Natural killer cell treated with Interleukin-12 subunit alpha and Interleukin-12 subunit beta and Interleukin-15 and Interleukin-18, amount 100 ng/mL, for 72 hours (primary cell): ENCODE measurements at places on chromosomes 7 and 10. TPM values are rescaled to one million over a fixed set of nuclear protein-coding genes. Genes with fewer than 3 reads are reported as not detected.

GRCh38 chr7:135169964-135170273, 588 bp downstream of the CYREN start:
- H3K27ac ChIP-seq = peak overlapping the region; percentile 98
- peaks cover 14% of the 10 kb centered on the region for H3K36me3 ChIP-seq
- no peak for DNase-seq
- peak overlapping the region; percentile 88 for H3K4me3 ChIP-seq
- no peaks in the 10 kb centered on the region for H3K27me3 ChIP-seq
- peaks cover 48% of the 10 kb centered on the region for H3K4me1 ChIP-seq

DNA sequence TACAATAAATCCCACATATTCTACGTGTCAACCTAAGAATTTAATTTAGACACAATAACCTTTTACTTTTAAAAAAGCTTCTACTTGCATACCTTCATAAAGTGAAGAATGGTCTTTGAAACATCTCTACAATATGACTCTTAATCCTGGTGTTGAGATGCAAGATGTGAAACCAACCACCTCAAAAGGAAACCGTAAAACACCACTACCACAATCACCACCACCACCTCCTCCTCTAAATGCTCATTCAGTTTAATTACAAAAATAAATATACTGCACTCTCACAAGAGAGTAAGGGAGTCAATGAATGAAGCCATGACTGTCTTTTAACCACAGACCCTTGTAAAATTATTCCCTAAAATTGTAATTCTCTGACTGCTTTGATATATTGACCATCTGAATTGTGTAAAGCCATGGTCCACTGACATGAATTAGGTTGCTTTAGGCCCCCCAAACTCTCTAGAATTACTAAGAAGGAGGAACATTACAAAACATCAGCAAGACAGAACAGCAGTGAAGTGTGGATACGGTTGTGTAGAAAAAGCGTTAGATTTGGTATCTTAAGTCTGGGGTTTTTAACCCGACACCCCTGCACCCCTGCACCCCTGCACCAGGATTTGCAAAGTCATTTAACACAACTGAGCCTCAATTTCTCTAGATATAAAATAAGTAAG, 171.4 kb downstream of the SFMBT2 start:
- DNase-seq = peak; percentile 71
- peaks cover 47% of the 10 kb centered on the region for H3K36me3 ChIP-seq
- H3K27ac ChIP-seq = peak overlapping the region; percentile 89
- peaks cover 80% of the 10 kb centered on the region for H3K4me1 ChIP-seq
- peak overlapping the region; percentile 66 for H3K4me3 ChIP-seq

GRCh38 chr10:115141254-115141653, 48.1 kb downstream of the ATRNL1 start:
- no peak for DNase-seq
- H3K4me1 ChIP-seq = no peaks in the 10 kb centered on the region
- no peak overlapping the region for H3K4me3 ChIP-seq

- DNase-seq = no peak
- no peak overlapping the region for H3K27ac ChIP-seq
- H3K36me3 ChIP-seq = peaks cover 7% of the 10 kb centered on the region
- peaks cover 4% of the 10 kb centered on the region for H3K4me1 ChIP-seq
Observed at GRCh38 chr10:96124230-96125141, 5.6 kb upstream of the ZNF518A start.

GRCh38 chr10:68261132-68261856, 29.4 kb upstream of the ATOH7 start:
- peaks cover 15% of the 10 kb centered on the region for H3K27me3 ChIP-seq
- H3K4me1 ChIP-seq = no peaks in the 10 kb centered on the region
- no peaks in the 10 kb centered on the region for H3K36me3 ChIP-seq
- no peak overlapping the region for H3K4me3 ChIP-seq

GRCh38 chr10:31033147-31033546, 1.5 kb upstream of the ZNF438 start:
- peak overlapping the region; percentile 89 for H3K27ac ChIP-seq
- no peak for DNase-seq
- no peaks in the 10 kb centered on the region for H3K27me3 ChIP-seq
- H3K4me3 ChIP-seq = peak overlapping the region; percentile 90

DNA sequence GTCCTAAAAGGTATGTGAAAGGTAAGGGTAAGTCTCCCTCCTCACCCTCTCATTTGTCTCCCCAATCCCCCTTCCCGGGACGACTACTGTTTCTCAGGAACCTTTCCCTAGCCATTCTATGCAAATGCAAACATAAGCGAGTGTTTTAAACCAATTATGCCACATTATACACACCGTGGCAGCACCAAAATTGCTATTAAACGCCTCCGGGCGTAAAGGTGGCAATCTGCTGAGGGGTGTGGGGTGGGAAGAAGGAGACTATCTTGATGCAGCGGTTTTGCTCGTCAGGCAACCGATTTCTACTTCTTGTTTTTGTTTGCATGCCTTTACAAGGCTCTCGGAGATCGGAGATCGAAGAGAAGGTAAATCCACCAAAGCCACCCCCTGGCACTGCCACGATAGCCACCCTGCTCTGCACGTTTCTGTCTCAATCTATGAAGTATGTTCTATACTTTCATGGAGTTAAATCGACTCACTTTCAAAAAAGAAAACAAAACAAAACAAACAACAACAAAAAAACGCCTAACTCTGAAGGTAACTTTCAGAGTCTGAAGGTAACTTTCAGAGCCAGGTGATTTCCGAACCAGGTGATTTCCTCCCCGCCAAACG, 46.0 kb upstream of the CDK1 start:
- peak overlapping the region; percentile 65 for H3K27ac ChIP-seq
- H3K4me1 ChIP-seq = peaks cover 28% of the 10 kb centered on the region
- DNase-seq = no peak
- H3K4me3 ChIP-seq = peak overlapping the region; percentile 89

GRCh38 chr10:92773776-92774175, 74.5 kb upstream of the EXOC6 start:
- no peak overlapping the region for H3K27ac ChIP-seq
- peaks cover 7% of the 10 kb centered on the region for H3K27me3 ChIP-seq
- H3K36me3 ChIP-seq = no peaks in the 10 kb centered on the region
- no peaks in the 10 kb centered on the region for H3K4me1 ChIP-seq
- DNase-seq = no peak

GRCh38 chr10:61283481-61284221, 169.5 kb downstream of the TMEM26 start:
- peak overlapping the region; percentile 60 for H3K4me3 ChIP-seq
- H3K27ac ChIP-seq = no peak overlapping the region
- no peaks in the 10 kb centered on the region for H3K36me3 ChIP-seq
- H3K27me3 ChIP-seq = no peaks in the 10 kb centered on the region
- DNase-seq = no peak
- H3K4me1 ChIP-seq = peaks cover 30% of the 10 kb centered on the region

DNA sequence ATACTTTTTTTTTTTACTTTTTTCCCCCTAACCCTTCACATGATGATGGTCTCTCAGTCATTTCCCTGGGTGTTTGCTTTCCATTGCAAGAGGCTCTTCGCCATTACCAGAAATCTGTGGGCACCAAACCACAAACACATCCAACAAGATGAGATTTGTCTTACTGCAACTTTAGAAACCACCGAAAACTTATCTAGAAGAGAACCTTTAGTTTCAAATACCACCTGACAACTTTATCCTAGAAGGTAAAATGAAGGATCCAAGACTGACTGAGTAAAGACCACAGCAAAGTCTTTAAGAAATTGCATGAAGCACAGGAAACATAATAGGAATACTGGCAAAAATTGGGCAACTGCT, 363.3 kb upstream of the MBL2 start:
- no peak for DNase-seq
- H3K36me3 ChIP-seq = peaks cover 7% of the 10 kb centered on the region
- H3K27ac ChIP-seq = no peak overlapping the region
- no peak overlapping the region for H3K4me3 ChIP-seq

GRCh38 chr10:128661404-128662197, 535.4 kb upstream of the MKI67 start:
- no peak overlapping the region for H3K4me3 ChIP-seq
- no peaks in the 10 kb centered on the region for H3K36me3 ChIP-seq
- DNase-seq = no peak
- H3K27ac ChIP-seq = no peak overlapping the region
- no peaks in the 10 kb centered on the region for H3K4me1 ChIP-seq
- H3K27me3 ChIP-seq = peaks cover 16% of the 10 kb centered on the region

DNA sequence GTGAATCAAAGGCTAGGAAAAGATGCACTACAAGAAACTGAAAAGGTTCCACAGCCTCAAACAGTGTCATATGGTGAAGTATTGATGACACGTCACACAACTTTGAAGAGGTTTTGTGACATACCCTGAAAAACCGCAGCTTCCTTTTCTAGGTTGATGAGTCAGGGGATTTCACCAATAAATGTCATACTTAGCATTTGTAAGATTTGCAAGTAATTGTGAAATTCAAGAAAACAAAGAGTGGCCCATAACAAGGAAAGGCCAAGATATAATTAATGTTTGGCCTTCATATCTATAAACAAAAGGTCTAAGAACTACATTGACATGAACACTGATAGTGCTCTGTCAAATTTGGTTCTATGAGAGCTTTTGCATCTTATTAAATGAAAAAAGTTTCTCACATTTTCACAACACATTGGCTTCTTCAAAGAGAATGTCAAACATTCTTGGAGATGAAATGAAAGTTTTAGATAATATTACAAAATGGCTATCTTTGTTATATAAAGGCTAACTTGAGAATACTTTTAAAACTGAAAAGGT, 62.0 kb upstream of the NAMPT start:
- peak; percentile 85 for DNase-seq
- H3K36me3 ChIP-seq = peaks cover 59% of the 10 kb centered on the region
- peak overlapping the region; percentile 100 for H3K27ac ChIP-seq
- H3K4me1 ChIP-seq = peaks cover 61% of the 10 kb centered on the region
- H3K4me3 ChIP-seq = peak overlapping the region; percentile 86

DNA sequence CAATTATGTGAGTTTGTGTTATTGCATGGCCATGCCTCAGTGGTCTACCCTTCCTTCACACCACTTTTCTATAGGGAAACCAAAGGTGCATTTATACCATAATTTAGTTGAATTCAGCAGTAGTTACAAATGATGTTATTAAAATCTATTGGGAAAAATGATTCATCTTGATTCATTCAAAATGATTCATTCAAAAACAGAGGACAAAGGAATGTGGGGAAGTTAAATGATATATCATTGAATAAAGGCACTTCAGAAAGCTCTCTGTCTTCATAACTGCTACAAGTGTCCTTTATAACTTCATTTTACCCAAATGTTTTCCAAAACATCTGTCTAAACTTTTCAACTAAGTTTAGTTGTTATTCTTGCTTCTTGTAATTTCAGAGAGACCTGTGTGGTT, 722.9 kb downstream of the GRM8 start:
- H3K4me3 ChIP-seq = no peak overlapping the region
- DNase-seq = no peak
- no peaks in the 10 kb centered on the region for H3K36me3 ChIP-seq
- no peaks in the 10 kb centered on the region for H3K4me1 ChIP-seq
- H3K27me3 ChIP-seq = no peaks in the 10 kb centered on the region

DNA sequence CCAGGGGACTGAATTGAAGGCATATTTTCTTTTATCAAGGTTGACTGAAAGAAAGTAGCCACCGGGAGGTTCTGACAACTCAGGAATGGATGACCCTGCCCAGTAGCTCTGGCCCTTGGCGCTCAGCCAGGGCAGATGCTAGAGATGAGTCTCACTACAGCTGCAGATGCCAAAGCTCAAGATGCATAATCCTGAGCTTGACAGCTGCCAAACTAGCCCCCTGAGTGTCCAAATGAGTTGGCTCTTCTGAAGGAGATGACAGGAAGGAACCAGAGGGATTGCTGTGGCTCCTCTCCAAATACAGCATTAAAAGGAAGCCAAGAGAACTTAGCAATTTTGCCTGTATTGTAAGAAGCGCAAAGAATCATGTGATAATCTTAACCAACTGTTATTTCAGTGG, 78.4 kb downstream of the NXPH1 start:
- H3K36me3 ChIP-seq = no peaks in the 10 kb centered on the region
- no peaks in the 10 kb centered on the region for H3K4me1 ChIP-seq
- DNase-seq = no peak
- H3K4me3 ChIP-seq = no peak overlapping the region
- no peak overlapping the region for H3K27ac ChIP-seq

DNA sequence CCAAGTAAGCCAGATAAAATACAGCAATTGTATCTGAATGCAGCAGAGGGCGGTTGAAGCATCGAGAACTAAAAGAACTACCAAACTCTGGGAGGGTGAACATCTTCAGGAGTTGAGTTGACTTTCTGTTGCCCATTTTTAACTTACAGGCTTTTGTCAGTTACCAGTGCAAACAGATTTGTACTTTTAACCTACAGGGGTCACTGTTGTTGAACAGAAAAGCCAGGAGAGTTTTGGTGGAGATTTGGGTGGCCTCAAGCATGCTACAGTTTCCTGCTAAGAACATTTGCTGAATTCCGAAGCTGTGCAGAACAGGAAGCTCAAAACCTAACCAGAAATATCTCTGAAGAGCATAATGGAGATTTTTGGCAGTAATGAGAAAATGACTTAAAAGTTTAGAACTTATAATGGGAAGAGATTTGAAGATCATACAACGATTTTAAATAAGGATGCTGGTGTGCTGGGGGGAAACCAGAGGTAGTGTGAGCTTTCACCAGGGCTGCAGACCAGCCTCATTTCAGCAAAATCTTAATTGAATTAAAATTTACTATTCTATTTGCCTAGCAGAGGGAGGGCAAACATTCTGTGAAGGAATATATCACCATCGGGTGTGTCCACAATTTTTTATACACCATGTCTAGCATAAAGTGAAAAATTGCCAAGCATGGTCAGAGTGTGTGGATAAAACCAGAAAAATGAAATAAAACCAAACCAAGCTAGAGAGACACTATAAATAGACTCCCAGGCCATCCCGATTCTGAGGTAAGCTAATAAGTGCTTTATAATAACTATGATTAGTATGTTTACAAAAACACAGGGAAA, 208.6 kb upstream of the CCDC6 start:
- no peak for DNase-seq
- H3K27ac ChIP-seq = no peak overlapping the region
- no peak overlapping the region for H3K4me3 ChIP-seq
- H3K27me3 ChIP-seq = no peaks in the 10 kb centered on the region
- H3K36me3 ChIP-seq = no peaks in the 10 kb centered on the region
- H3K4me1 ChIP-seq = no peaks in the 10 kb centered on the region

- H3K36me3 ChIP-seq = no peaks in the 10 kb centered on the region
- no peaks in the 10 kb centered on the region for H3K4me1 ChIP-seq
- H3K27ac ChIP-seq = no peak overlapping the region
- H3K4me3 ChIP-seq = no peak overlapping the region
- no peaks in the 10 kb centered on the region for H3K27me3 ChIP-seq
Observed at GRCh38 chr10:33040436-33040835, 82.4 kb upstream of the ITGB1 start.

CALHM2 gene
- 11.2 TPM for total RNA-seq

PAPOLB gene
- 0.10 TPM for total RNA-seq

VENTX gene
- total RNA-seq = not detected

LIPM gene
- not detected for total RNA-seq

HMX3 gene
- total RNA-seq = not detected

FXYD4 gene
- not detected for total RNA-seq

MYH16 gene
- not detected for total RNA-seq

SORCS1 gene
- not detected for total RNA-seq

STOX1 gene
- total RNA-seq = 0.50 TPM
